Spleen (tissue), 13 donors: ENCODE measurements at places on chromosomes 2 and 18. TPM values are rescaled to one million over a fixed set of nuclear protein-coding genes. Genes with fewer than 3 reads are reported as not detected.

DNA sequence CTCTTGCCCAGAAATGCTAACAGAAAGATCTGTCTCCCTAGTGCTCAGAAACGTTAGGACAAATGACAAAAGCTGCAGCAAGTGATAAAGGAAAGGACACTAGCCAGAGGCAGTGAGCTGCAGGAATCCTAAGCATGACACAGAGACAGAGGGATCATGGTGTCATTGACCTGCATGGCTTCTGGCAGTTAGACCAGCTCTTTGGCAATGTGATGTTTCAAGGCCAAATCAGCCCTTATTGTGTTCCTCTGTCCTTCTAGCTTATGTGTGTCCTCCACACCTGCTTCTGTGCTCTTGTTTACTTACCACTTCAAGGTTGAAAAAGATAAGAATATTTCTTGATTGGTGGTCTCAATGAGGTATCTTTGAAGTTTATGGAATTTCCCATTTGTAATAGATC is 120.8 kb downstream of the RHBDD1 start:
- no peak for DNase-seq
- H3K4me1 ChIP-seq = no peaks in the 10 kb centered on the region
- H3K36me3 ChIP-seq = no peaks in the 10 kb centered on the region
- H3K4me3 ChIP-seq = no peak overlapping the region

The SCN3A gene
- 6.0 TPM for total RNA-seq

The MTERF4 gene
- 52.6 TPM for total RNA-seq

The DLX1 gene
- not detected for total RNA-seq

DNA sequence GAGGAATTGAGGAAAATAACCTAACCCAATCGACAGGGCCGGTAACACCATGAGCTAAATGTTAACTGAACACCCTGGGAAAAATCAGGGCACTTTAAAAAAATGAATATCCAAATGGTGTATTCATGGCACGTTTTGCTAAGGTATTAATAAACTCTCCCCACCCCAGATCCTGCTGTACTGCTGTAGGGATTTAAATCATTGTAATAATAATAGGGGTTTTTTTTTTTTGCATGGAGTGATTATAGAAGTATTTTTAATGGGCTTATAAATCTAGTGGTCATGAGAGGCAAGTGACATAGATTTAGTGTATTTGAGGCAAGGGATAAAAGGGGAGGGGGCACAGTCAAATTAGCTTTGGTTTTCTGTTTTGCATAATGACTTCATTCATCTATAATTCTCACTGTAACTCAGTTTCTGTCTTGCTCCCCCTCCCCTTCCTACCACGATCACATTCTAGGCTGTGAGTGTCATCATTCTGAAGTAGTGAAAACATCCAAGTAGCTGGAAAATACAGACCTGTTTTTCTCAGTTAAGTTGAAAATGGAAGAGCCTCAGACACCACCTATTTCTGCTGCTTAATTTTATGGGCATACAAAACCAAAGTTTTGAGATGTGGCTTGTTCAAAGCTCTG is 18.2 kb upstream of the MGAT5 start:
- no peak for DNase-seq
- H3K36me3 ChIP-seq = no peaks in the 10 kb centered on the region
- no peak overlapping the region for H3K4me3 ChIP-seq
- H3K27ac ChIP-seq = peak overlapping the region; percentile 55

DNA sequence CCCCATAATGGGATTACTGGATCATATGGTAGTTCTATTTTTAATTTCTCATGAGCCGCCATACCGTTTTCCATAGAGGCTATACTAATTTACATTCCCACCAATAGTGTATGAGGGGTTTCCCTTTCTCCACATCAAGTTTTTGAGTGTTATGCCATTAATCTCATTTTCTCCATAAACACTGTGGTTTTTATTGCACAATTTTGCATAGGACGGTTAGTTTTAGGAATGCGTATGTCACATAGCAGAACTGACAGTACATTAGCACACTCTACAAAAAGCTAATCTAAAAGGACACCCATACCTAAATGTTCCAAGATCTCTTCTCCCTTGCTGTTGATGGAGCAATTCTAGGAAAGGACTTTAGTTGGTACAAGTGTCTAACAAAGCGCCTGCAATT is 32.5 kb downstream of the DARS1 start:
- H3K27ac ChIP-seq = no peak overlapping the region
- no peak for DNase-seq
- H3K36me3 ChIP-seq = peaks cover 40% of the 10 kb centered on the region
- H3K27me3 ChIP-seq = no peaks in the 10 kb centered on the region

GRCh38 chr2:61887717-61888266 is 664 bp downstream of the CCT4 start:
- H3K4me1 ChIP-seq = peaks cover 13% of the 10 kb centered on the region
- peak overlapping the region; percentile 96 for H3K4me3 ChIP-seq
- no peak for DNase-seq
- H3K27me3 ChIP-seq = no peaks in the 10 kb centered on the region
- peak overlapping the region; percentile 96 for H3K27ac ChIP-seq
- H3K36me3 ChIP-seq = peaks cover 21% of the 10 kb centered on the region

The PROM2 gene
- total RNA-seq = 1.2 TPM

- H3K27ac ChIP-seq = peak overlapping the region; percentile 24
- no peak for DNase-seq
- peaks cover 25% of the 10 kb centered on the region for H3K27me3 ChIP-seq
Measured at GRCh38 chr18:54957996-54958395, 1.3 kb downstream of the CCDC68 start.

The CHRNA1 gene
- not detected for total RNA-seq

DNA sequence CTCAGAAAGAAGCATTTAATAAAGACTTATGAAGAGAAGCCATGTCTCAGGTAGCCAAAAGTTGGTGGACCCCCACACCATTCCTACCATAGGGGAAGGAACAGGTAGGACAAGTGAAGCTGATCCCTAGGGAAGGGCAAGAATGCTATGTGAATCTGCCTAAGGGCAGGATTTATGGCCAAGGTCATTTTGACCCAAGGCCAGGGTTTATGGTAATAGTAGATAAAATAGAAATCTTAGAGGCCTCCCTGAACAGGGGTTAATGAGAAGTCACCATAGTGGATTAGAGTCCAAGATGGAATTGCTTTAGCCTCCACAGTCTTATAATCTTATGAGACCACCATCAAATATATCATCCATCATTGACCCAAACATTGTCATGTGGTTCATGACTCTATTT is 26.0 kb upstream of the UBE2F start:
- no peaks in the 10 kb centered on the region for H3K36me3 ChIP-seq
- no peak for DNase-seq
- no peaks in the 10 kb centered on the region for H3K27me3 ChIP-seq
- no peak overlapping the region for H3K4me3 ChIP-seq
- no peak overlapping the region for H3K27ac ChIP-seq
- no peaks in the 10 kb centered on the region for H3K4me1 ChIP-seq

GRCh38 chr2:218878926-218879761 is 1.5 kb upstream of the WNT10A start:
- DNase-seq = peak; percentile 78
- peaks cover 16% of the 10 kb centered on the region for H3K4me1 ChIP-seq
- no peak overlapping the region for H3K4me3 ChIP-seq
- peak overlapping the region; percentile 79 for H3K27ac ChIP-seq
- H3K27me3 ChIP-seq = peaks cover 88% of the 10 kb centered on the region
- H3K36me3 ChIP-seq = no peaks in the 10 kb centered on the region

DNA sequence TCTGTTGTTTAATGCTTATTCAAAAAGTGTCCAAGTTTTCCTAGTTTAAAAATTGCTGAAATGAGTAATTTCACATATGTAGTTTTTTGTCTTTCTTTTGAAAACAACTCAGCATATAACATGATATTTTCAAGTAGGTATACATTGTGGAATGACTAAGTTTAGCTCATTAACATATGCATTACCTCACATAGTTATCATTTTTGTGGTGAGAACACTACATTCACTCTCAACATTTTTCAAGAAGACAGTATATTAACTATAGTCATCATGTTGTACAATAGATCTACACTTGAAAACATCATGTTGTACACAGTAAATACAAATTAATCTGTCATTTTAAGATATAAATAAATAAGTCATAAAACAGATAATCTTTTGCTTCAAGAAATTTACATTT is 340.0 kb downstream of the CCDC85A start:
- H3K4me3 ChIP-seq = no peak overlapping the region
- no peak overlapping the region for H3K27ac ChIP-seq
- no peaks in the 10 kb centered on the region for H3K27me3 ChIP-seq
- H3K36me3 ChIP-seq = no peaks in the 10 kb centered on the region

DNA sequence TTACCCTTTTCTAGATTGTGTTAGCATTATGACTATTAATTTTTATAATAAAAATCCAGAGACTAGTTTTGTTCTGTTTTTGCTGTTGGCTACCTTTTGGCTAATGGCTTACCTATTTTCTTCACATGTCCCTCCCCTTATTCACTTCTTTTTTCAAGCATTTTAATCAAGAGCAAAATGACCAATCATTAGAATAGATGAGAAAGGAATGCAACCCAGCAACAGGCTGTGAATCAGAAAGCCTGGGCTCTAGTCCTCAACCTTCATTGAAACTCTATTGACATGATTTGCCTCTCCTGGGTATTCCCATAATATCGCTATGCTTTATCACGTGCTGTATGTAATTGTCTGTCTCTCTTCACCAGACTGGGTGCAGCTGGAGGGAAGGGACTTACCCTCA is 370.1 kb downstream of the IRS1 start:
- H3K36me3 ChIP-seq = no peaks in the 10 kb centered on the region
- no peaks in the 10 kb centered on the region for H3K4me1 ChIP-seq
- no peak for DNase-seq
- H3K27ac ChIP-seq = no peak overlapping the region
- no peak overlapping the region for H3K4me3 ChIP-seq

DNA sequence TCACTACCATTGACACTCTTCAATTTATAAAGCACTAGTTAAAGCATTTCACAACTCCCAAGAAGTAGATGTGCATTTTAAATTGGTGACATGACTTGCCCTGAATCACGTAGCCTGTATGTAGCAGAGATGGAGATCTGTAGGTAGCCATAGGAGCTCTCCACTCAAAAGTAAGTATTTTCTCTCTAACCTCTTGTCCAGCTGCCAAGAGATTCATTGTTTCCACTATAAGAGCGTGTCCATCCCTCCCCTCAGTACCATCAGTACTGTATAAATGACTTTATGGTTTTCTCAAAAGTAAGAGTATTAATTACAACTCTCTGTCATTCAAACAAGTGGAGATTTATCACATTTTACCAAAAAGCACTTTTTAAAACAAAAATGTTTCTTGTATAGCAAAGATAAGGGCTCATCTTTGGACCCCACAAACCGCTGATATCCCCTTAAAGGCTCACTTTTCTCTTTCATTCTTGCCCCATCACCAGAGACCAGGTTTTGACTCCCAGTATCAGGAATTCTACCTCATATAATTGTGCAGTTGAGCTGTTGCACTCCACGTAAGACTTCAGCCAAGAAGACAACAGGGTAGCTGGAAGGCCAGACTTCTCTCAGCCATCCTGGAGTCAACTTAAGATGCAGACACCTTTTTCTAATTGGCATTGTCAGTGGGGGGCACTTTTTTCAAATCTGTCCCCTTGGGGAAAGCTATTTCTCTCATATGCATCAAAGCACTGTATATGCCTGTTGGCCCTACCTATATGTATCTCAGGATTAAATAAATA is 78.0 kb upstream of the GALNT5 start:
- H3K27ac ChIP-seq = no peak overlapping the region
- H3K27me3 ChIP-seq = no peaks in the 10 kb centered on the region
- no peak for DNase-seq
- H3K36me3 ChIP-seq = no peaks in the 10 kb centered on the region
- H3K4me3 ChIP-seq = no peak overlapping the region

The PLCL1 gene
- 4.4 TPM for total RNA-seq

DNA sequence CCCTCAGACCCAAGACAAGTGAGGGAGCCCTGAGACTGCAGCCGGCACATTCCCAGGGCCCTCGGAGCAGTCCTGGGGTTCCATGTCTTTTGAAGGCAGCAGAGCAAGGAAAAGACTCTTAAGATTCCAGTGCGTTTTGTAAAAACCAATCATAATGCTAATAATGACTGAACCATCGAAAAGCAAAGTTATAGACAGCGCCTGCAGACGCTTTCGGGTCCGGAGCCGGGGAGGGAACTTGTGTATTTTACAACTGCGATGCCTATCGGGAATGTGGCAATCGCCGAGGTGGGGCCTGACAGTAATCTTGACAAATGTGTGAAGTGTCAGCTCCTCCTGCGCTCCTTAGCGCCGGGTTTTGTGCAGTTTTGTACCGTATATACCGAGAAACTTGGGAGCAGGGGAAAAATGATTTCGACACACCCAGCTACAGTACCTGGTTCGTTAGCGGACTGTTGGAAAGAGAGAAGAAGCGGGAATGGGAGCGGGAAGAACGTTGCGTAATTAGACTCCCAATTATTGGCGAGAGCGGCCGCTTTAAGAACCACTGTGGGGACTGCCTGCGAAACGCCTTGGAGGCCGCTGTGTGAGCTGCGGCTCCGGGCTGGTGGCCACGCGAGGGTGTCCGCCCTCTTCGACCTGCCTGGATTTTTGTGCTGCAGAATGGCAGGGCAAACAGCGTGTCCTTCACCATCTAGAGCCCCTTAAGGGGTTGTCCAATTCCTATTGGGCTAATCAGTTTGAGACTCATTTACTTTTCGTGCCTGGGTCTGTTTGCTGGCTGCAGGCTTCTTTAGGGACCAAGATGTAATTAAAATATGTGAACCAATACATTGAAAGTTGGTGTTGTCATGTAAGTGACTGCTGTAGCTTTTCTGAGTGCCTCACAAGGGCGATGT is 2.4 kb downstream of the EPAS1 start:
- peaks cover 27% of the 10 kb centered on the region for H3K27me3 ChIP-seq
- peak overlapping the region; percentile 94 for H3K27ac ChIP-seq
- H3K4me3 ChIP-seq = peak overlapping the region; percentile 66
- H3K4me1 ChIP-seq = peaks cover 73% of the 10 kb centered on the region

- H3K27me3 ChIP-seq = no peaks in the 10 kb centered on the region
- H3K27ac ChIP-seq = no peak overlapping the region
- H3K4me1 ChIP-seq = no peaks in the 10 kb centered on the region
- no peaks in the 10 kb centered on the region for H3K36me3 ChIP-seq
Measured at GRCh38 chr2:220432645-220433044, 805.2 kb downstream of the SLC4A3 start.

DNA sequence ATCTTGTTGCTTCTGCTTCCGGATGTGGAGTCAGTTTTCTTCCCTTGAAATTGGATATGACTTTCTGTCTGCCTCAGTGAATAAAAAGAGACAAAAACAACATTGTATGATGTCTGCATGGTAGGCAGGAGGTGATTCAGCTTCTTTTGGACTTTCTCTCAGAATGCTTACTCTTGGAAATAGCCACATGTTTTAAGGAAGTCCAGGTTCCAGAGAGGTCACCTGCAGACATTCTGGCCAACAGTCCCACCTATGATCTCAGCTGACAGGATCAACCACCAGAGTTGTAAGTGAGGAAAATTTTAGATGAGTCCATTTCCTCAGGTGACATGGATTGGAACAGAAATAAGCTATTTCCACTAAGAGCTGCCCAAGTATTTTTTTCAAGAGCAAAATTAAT is 508.7 kb upstream of the FAM98A start:
- H3K36me3 ChIP-seq = no peaks in the 10 kb centered on the region
- H3K27me3 ChIP-seq = no peaks in the 10 kb centered on the region
- no peak overlapping the region for H3K27ac ChIP-seq
- no peak overlapping the region for H3K4me3 ChIP-seq

- H3K36me3 ChIP-seq = no peaks in the 10 kb centered on the region
- no peak overlapping the region for H3K27ac ChIP-seq
- no peaks in the 10 kb centered on the region for H3K27me3 ChIP-seq
- H3K4me1 ChIP-seq = peaks cover 5% of the 10 kb centered on the region
- DNase-seq = no peak
Measured at GRCh38 chr2:46175419-46175818, 121.8 kb upstream of the EPAS1 start.
